A549 treated with Hydrocortisone at 1 μM for 4 hours (cell line): ENCODE measurements at places on chromosomes 1 and 21. TPM values are rescaled to one million over a fixed set of nuclear protein-coding genes. Genes with fewer than 3 reads are reported as not detected.

The TDRD5 gene
- 0.03 to 0.05 TPM (median 0.05 TPM) in 3 of 5 replicates, not detected in the others for total RNA-seq

The SLC30A10 gene
- 0.03 to 0.05 TPM (median 0.05 TPM) in 5 replicates for total RNA-seq

The TSACC gene
- total RNA-seq = 1.7 to 2.8 TPM (median 2.1 TPM) in 5 replicates

The LRRC38 gene
- 0.05 to 0.08 TPM in 2 of 5 replicates, not detected in the others for total RNA-seq

The RAB29 gene
- 10.0 to 14.8 TPM (median 10.9 TPM) in 5 replicates for total RNA-seq
